Activated T-helper 2 cell treated with anti-CD3 and anti-CD28 coated beads, Interferon-gamma antibody, Interleukin-2, Interleukin-4, amounts not matched to agents 10 μg/mL and 5 μg/mL and 100 μg/mL, durations not matched to agents 14 hours and 24 hours and 36 hours (primary cell): ENCODE measurements at places on chromosomes 7 and 10.

GRCh38 chr10:51430506-51430905, 268.9 kb downstream of the CSTF2T start:
- DNase-seq, result no peak

GRCh38 chr10:47133871-47134570, 166.0 kb upstream of the GDF10 start:
- DNase-seq, result no peak

DNA sequence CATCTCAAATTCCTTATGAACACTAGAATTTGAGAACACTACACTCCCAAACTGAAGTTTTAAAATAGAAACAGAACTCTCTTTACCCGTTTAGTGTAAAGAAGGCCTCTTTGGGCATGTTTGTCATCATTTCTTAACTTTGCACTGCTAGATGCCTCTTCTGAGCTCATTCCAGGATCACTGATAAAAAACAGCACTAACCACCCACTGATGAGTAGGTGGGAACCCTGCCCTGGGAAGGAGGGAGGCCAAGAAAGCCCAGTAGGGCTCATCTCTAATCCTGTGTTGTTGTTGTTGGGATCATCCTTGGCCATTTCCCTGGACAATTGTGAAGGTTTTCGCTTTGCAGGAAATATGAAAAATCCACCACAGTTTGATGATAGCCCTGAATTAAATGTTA, 68.2 kb downstream of the CUBN start:
- DNase-seq, result no peak

GRCh38 chr10:51311228-51311627, 236.9 kb downstream of the PRKG1 start:
- DNase-seq, result no peak

- no peak for DNase-seq
These were observed 28.8 kb downstream of the PFKP start for GRCh38 chr10:3096149-3096548.

DNA sequence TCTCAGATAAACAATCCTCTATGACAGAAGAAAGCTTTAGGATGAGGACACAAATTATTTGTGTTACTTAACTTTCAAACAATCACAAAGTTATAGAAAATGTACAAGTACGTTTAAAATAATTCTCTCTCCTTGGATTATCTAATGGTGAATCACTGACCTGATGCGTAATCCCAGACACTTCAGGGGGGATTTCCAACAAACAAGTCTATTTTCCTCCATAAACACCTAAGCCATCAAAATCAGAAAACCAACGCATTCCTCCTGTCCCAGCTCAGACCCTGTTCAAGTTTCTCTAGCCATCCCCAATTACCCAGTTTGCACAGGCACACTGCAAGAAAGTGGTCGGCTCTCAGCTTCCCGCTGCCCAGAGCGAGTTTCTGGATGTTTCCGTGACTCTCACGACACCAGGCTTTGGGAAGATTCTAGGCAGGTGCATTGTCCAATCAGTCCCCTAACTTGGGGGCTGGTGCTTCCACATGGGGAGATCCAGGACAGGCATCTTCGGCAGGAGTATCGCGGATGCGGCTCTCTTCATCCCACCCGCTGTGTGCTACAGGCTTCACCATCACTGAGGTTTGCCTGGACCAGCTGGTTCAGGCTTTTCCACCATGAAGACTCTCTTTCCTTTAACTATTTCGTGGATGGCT, 200.0 kb downstream of the ZMYND11 start:
- DNase-seq, result no peak

DNA sequence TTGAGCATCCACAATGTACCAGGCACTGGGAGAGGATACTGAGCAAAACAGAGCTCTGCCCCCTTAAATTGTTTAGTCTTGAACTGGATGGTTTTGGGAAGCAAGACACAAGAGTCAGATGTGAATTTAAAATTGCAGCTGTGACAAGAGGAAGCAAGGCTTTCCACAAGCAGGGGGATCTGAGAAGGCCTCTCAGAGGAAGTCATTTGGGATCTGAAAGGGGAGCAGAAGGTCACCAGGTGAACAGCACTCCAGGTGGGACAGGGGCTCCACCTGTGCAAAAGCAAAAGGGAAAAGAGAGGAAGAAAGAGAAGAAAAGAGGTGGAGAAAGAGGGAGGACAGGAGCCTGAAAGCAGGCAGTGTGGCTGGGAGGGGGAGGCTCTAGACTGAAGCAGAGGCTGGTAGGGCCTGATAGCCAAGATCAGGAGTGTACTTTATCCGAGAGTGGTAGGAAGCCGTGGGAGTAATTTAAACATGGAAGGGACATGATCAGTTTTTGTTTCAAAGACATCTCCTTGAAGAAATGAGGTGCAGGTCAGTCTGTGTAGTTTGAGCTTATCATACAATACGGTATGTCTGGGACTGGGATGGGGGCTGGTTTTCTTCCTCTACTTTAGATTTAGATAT, 76.1 kb upstream of the DUSP5 start:
- no peak for DNase-seq
